Endodermal cell (in vitro differentiated cells): ENCODE measurements at places on chromosomes 13 and 19. TPM values are rescaled to one million over a fixed set of nuclear protein-coding genes. Genes with fewer than 3 reads are reported as not detected.
A peak's percentile ranks its signal among the peaks of the same experiment; 100 is the strongest.

Gene DCAF15
- 67.6 and 72.9 TPM in 2 replicates for total RNA-seq

Gene MEIOSIN
- 0.09 TPM in 1 of 2 replicates, not detected in the other for total RNA-seq

Gene PSG6
- not detected in 3 replicates for total RNA-seq

Gene FFAR2
- total RNA-seq, result not detected in 3 replicates

Gene PSPC1
- total RNA-seq, result 75.3 and 83.9 TPM in 2 replicates

Gene CCDC70
- total RNA-seq, result not detected in 2 replicates

Gene FAAP24
- 4.4 to 8.8 TPM (median 5.4 TPM) in 3 replicates for total RNA-seq

Gene FFAR3
- total RNA-seq, result not detected in 2 replicates

Gene CRTC1
- total RNA-seq, result 22.0 and 26.6 TPM in 2 replicates

Gene ADGRE1
- not detected in 2 replicates for total RNA-seq

- peak; percentile 49 for DNase-seq
Observed at GRCh38 chr13:66845393-66845792, 384.7 kb downstream of the PCDH9 start.

GRCh38 chr19:35169221-35169995, 14.9 kb downstream of the FXYD5 start:
- peak; percentile 7 for DNase-seq

DNA sequence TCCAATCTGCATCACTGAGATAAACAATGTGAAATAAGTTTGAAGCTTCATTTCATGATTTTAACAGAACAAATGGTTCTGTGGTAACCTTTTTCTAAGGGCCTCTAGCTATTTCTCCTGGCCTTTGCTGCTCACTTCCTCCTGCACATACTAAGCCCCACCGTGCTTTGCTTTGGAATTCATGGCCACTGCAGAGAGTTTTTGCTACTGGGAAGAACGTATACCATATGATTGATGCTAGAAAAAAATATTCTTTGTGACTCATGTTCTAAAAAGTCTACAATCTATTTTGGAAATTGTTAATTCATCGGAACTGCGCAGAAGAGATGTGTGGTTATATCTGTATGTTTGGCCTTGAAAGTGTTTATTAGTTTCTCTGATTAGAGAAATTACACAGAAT, 747.3 kb downstream of the PCDH9 start:
- DNase-seq, result no peak

- DNase-seq, result no peak
Observed at GRCh38 chr13:41075034-41075433, 13.7 kb downstream of the WBP4 start.

- DNase-seq, result no peak
Observed at GRCh38 chr19:18362934-18363542, 22.6 kb downstream of the PGPEP1 start.

DNA sequence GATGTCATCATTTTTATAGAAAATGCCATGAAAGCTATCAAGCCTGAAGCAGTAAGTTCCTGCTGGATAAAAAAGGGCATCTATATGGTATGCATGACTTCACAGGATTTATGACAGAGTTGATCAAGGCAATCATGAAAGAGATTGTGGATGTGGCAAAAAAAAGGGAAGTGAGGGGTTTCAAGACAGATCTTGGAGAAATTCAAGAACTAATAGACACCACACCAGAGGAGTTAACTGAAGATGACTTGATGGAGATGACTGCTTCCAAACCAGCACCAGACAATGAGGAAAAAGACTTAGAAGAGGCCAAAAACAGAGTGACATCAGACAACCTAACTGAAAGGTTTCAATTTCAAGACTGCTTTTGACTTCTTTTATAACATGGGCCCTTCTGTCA, 691.1 kb upstream of the SLC10A2 start:
- no peak for DNase-seq

DNA sequence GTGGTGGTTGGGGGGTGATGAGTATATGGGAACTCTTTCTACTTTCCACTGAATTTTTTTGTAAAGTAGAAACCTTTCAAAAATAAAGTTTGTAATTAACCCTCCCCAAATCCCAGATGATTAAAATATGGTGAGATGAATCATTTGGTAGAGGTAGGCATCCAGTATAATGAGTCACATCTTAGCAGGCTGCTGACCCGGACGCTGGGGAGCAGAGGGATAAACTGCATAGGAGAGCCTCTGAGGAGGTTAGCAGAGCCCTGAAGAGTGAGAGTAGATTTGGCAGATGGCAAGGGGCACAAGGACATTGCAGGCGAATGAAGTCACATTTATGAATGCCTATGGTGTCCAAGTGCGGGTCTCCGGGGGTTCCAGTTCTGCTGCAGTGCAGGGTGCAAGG, 293.8 kb downstream of the FGF9 start:
- DNase-seq, result no peak

DNA sequence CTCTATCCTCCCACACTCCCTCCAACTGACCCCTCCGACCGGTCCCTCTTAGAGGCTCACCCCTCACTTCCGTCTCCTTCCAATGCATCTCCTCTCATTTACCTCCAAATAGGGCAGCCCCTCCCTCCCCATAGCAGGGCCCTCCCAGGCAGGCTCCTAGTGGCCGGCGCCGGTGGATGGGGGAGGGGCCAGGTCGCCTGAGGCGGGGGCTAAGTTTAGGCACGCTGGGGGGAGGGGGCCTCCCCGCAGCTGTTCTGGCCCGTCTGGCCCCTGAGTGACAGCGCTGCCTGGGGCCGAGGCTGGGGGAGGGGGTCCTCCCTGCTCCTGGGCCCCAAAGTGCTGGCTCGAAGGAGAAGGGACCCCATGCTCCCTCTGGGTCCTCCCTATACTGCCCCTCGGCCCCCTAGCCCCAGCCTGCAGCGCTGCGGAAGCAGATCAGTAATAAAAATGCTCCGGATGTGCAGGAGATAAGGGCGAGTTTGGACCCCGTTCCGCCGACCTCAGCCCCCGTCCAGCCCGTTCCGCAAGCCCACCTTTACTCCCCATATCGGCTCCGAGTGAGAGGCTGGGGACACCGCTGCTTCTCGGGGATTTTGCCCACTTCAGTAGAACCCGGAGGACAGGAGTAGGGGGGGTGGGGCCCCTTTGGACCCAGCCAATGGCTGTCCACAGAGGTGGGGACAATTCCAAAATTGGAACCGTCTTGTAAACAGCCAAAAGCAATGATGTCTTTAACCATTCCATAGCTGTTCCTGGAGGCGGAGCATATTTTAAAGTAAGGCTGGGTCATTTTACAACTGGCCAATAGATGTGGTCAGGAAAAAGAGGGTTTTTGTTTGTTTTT, 4.0 kb downstream of the RTN2 start:
- peak; percentile 92 for DNase-seq

- DNase-seq, result no peak
Observed at GRCh38 chr13:43725460-43725859, 61.3 kb downstream of the ENOX1 start.

GRCh38 chr19:18809149-18809868, 18.2 kb upstream of the COMP start:
- no peak for DNase-seq

DNA sequence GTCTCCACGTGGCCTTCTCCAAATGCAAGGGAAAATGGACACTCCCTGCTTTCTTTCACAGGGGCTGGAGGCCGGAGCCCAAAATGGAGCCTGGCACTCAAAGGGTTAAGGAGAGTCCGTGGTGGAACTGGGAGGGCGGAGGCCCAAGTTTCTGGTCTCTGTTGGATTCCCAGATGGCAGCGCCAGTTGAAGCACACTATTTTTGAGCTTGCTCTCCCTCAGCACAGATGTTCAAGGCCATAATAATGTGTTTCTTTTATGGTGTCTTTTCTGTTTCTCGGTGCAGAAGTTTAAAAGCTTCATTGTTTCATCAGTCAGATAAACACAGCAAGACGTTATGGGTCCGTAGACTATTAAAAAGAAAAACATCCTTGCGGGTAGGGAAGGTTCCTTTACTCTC, 67.6 kb downstream of the TNFRSF19 start:
- DNase-seq, result no peak

- DNase-seq, result peak; percentile 97
Observed at GRCh38 chr19:37172368-37173366, at the start of gene ZNF585A. TSS of gene ZNF585A (minus strand) at chr19:37172695. CDS start at chr19:37169910, 2,785 bp downstream.

DNA sequence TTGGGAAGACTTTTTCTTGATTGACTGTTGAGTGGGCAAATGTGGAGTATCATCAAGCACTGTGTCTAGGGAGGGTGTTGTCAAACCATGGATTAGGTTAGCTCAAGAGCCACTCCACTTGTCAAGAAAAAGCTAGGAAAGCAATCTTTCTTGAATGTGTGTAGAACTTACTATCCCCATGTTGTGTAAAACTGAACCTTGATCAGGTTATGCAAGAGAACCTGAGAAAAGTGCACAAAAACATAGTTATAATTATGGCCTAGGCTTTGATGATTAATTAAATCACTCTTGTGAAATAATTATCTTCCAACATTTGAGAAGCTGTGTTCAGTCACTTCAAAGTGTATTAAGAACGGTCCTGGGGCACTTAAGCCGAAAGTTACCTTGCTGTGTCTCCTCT, 238.2 kb upstream of the OBI1 start:
- no peak for DNase-seq
